ENCODE measurements at places on chromosomes 16 and 17. TPM values are rescaled to one million over a fixed set of nuclear protein-coding genes. Genes with fewer than 3 reads are reported as not detected.

DNA sequence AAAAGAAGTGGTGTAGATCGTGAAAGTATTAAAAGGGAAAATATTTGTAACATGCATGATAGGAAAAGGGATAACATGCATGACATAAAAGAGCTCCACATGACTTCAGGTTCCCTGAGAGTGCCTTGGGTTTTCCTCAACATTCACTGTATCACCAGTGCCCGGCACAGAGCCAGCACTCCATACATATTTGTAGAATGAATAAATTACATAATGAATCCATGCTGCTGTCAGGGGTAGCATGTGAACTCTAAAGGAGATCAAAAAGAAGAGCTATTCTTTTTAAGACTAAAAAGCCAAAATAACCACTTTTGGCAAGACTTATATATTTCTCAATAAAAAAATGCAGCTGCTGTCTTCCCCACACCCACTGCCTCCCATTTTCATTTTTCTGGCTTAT is 2.7 kb upstream of the ZNF594 start:
- no peak for DNase-seq

- no peak for DNase-seq
Measured at GRCh38 chr17:1107777-1108477, 71.9 kb downstream of the ABR start.

DNA sequence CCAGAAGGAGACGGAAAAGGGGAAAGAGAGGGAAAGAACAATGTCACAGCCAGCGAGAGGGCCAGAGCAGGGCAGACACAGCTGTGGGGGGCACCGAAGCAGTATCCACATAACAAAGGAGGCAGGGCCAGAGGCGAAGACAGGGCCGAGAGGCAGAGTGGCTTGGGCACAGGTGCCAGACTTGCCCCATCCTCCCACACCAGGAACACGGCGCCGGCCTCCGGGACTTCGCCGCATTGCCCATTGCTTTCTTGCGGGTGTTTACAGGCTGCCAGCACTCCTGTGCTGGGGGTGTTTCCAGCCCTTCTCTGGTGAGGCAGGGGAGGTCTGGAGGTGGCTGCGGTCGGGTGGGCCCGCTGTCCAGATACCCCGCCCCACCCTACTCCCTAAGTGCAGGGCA is 78.0 kb downstream of the ENGASE start:
- no peak for DNase-seq

The STXBP4 gene
- total RNA-seq: 13.9 TPM

- DNase-seq: no peak
Measured at GRCh38 chr16:27689711-27690110, 139.8 kb downstream of the KATNIP start.

GRCh38 chr16:75565640-75566039 is 539 bp upstream of the GABARAPL2 start:
- no peak for DNase-seq

GRCh38 chr17:77555121-77555591 is 403.3 kb upstream of the TNRC6C start:
- no peak for DNase-seq

DNA sequence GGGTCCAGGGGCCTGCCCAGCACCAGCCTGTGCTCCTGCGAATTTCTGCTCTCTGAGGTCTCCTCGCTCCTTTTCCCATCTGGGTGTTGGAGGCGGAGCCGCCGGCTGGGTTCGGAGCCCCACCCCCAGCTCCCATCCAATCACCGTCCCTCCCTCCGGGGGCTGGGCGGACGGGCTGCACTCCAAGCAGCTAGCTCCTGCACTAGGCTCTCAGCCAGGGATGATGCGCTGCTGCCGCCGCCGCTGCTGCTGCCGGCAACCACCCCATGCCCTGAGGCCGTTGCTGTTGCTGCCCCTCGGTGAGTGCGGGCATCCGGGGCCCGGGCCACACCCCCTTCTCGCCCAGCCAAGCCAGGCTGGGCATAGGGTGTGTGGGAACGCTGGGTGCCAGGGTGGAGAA is at the start of gene NRN1L:
TSS of gene NRN1L (plus strand) at position 202 of the 400 bp plus-strand sequence. CDS start at position 221, 19 bp downstream.
- DNase-seq: peak; percentile 90

The SLC6A2 gene
- not detected for total RNA-seq

The RAMP2 gene
- not detected for total RNA-seq

DNA sequence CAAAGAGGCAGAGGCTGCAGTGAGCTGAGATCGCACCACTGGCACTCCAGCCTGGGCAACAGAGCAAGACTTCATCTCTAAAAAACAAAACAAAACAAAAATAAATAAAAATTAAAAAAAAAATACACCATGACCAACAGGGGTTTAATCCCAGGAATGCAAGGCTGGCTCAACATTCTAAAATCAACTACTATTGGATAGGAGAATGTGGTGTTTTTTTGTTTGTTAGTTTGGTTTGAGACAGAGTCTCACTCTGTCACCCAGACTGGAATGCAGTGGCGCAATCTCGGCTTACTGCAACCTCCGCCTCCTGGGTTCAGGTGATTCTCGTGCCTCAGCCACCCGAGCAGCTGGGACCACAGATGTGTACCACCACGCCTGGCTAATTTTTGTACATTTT is 19.9 kb downstream of the GFOD2 start:
- DNase-seq: no peak

The MT1M gene
- total RNA-seq: 1.3 TPM

- peak; percentile 83 for DNase-seq
Measured at GRCh38 chr17:44543213-44543904, 13.9 kb upstream of the FZD2 start.

The TMEM88 gene
- total RNA-seq: 0.43 TPM

The CSH1 gene
- not detected for total RNA-seq

DNA sequence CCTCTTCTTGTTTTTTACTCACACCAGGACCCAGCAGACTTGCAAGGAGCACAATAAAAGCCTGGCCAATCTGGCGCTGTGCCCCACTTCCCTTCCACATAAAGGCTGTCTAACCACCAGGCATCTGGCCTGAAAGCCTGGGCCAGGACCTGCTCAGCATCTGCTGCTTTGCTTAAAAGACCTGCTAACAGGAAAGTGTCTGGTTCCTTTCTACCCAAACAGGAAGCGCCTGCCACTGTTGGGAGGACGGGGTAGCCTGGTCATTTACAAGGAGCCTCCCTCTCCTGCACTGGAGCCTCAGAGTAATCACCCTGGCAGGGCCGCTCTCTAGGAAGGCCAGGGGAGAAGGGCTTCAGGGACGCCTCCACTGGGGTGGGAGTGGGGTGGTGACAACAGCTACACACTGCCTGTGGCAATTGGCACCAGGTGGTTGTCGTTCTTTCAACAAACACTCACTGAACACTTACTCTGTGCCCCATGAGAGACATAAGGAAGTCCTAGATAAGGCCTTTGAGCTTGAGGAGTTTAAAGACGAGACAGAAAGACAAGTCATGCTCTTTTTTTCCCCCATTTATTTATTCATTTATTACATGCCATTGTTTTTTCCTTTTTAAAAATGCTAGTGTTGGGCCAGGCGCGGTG is 6.3 kb upstream of the MMP28 start:
- peak; percentile 98 for DNase-seq

The YPEL2 gene
- total RNA-seq: 7.8 TPM

The ACSM2A gene
- total RNA-seq: not detected

The MRM3 gene
- 17.4 TPM for total RNA-seq

Measured in fibroblast of villous mesenchyme (primary cell).